ENCODE measurements at places on chromosomes 3 and 15. TPM values are rescaled to one million over a fixed set of nuclear protein-coding genes. Genes with fewer than 3 reads are reported as not detected.
A peak's percentile ranks its signal among the peaks of the same experiment; 100 is the strongest.

GRCh38 chr3:190318666-190319065 is 3.6 kb downstream of the CLDN1 start:
- DNase-seq, result no peak

DNA sequence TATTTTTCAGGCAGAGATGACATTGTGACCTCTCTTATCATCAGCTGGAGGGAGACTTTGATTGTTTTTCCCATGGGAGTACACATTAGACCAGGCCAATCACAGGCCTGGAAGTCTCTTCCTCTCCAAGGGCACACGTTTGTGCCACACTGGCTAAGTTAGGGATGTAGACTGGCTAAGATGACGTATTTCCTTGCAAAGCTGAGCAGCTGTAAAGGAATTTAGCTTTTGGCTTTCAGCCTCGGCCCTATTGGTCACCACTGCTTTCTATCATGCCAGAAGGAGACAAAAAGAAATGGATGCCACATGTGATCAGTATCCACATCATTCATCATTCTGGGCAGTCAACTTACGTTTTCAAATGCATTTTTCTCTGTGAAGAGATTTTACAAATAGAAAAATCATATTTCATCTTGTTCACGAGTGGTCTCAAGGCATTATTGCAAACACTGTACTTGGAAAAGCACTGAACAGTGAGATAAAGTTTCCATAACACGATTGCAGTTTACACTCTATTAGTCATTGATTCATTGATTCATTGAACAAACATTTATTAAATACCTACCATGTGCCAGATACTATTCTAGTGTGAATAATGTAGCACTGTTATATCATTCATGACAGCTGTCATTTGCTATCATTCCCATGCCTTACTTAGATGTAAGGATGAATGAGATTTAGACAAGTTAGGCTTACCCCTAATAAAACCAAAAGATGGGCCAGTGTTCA is 27.0 kb upstream of the RNF7 start:
- peak; percentile 94 for DNase-seq

The RETNLB gene
- total RNA-seq, result not detected

The SOX14 gene
- total RNA-seq, result not detected

The THBS1 gene
- 2,289 TPM for total RNA-seq
